ENCODE measurements at places on chromosomes 2 and 18.

GRCh38 chr2:74755386-74755785 lies 78.5 kb upstream of the HK2 start:
- no peak for DNase-seq

DNA sequence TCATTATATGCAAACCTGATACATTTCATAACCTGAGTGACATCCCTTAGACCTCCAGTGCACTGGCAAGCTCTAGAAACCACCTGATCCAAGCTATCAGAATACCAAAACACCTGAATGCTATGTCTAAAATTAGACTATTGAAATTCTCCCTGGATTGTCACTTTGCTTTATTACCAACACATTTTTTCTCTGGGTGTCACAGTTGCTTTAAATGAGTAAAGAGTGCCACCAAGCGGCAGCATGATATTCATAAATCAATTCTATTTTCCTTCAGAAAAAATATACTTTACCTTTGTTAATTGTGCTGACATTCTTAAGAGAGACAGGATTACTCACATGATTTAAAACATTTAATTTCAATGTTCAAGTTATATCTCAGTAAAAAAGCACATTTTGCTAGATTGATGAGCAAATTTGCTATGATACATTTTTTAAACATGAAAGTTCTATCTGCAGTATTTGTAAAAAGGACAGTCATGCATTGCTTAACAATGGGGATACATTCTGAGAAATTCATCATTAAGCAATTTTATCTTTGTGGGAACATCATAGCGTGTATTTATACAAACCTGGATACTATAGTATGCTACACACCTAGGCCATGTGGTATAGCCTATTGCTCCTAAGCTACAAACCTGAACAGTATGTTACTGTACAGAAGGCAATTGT lies 338.4 kb upstream of the SLC39A10 start:
- DNase-seq, result peak; percentile 66

DNA sequence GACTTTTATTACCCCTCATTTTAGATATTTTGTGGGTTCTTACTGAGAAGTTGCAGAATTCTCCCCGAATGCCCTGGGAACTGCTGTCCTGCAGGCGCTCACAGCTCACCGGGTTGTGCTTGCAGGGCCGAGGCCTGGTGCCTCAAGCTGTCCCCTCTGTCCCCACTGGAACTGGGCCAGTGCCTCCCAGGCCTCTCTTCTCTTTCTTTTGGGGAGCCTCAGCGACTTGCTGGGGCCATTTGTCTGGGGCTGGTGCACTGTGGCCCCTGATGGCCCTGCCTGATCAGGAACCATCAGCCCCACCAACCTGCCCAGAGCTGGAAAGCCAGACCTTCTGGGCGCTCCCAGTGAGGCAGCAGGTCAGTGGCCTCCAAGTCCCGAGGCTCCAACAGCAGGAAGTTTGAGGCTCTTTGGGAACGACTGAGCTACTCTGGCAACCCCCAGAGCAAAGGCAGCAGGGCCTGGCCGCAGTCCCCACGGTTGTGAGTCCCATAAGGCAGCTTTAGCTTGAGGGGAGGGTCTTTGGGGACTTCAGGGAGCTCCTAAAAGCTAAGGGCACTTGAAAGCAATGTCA lies 14.7 kb upstream of the NEU4 start:
- no peak for DNase-seq

GRCh38 chr2:125073440-125073839 lies 1048.4 kb downstream of the CNTNAP5 start:
- no peak for DNase-seq

GRCh38 chr2:54497763-54498680 lies 41.9 kb downstream of the SPTBN1 start:
- DNase-seq, result peak; percentile 51

GRCh38 chr2:217999595-217999959 lies 3.2 kb downstream of the TNS1 start:
- no peak for DNase-seq

DNA sequence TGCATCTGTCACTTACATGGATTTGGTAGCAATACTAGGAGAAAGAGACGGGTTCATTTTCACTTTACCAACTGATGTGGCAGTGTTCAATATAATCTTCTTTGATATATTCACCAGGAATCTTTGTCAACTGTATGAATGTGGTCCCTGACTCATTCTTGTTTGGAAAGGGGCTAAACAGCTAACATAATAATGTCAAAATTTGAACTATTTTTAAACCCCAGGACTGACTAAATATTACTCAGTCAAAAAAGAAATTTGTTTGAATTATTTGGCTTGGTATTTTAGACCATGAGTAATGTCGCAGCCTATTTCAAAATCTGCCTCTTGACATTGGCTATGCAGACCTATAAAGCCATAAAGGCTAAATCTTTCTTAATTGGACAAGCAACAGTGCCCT lies 413.7 kb upstream of the RGPD4 start:
- no peak for DNase-seq

GRCh38 chr18:6031002-6031401 lies 135.7 kb upstream of the TMEM200C start:
- no peak for DNase-seq
